NCI-H1048 (cell line): ENCODE measurements at places on chromosomes 6 and 20.

DNA sequence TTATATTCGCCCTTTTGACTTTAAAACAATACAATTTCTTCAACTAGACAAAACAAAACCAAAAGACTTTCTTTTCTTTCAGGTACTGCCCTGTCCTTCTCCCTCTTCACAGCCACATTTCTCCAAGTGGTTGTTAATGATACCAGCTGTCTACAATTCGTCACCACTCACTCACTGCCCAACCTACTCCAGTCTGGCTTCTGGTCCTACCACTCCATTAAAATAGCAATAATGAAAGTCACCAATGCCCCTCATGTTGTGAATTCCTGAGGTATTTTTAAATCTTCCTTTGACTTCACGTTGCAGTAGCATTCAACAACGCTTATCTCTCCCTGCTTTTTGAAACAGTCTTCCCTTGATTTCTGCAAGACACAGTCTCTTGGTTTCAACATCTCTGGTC, 11.6 kb upstream of the MAN1A1 start:
- DNase-seq: no peak

DNA sequence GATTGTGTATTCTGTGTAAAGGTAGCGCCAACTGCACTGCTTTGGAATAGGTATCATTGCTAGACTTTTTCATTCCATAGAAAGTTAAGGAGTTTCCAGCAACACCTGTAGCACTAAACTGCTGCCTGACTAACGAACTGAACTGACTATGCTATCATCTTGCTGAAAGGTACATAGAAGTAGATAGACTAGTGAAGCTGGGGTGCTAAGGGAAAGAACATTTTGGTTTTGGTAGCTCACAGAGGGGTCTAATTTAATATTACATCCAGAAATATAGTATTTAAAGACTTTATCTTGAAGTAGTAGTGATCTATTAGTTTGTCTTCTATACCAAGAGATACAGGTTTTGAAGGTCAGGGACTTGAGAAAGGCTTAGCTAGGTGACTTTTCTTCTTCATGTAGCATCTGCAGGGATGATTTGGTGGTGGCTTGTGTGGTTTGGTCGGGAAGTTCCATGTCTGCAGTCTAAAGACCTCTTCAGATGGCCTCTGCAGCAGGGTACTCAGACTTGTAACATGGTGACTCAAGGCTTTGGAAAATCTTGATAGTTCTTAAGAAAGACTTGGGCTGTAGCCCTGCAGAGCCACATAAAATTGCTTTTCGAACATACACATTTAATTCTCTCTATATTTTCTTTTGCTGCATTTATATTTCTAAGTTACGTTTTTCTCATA, 10.2 kb downstream of the SENP6 start:
- DNase-seq: no peak

GRCh38 chr6:25034431-25034921, 98.7 kb upstream of the RIPOR2 start:
- DNase-seq: no peak

DNA sequence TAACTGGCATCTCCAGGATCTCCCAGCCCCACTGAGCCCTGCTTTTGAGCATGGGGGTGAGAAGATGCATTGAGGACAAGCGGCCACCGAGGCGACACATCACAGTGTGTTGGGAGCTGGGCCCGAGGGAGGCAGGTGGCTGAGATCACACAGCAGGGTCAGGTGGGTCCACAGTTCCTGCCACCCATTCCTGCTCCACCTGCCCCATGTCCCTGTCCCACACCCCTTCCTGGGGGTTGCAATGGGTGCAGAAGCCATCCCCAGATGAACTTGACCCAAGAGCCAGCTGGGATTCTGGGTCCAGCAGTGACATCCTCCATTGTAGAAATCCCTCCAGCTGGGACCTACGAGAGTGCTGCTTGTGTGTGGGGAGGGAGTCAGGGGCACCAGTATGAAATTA, 1.0 kb downstream of the TGM2 start:
- DNase-seq: no peak

- no peak for DNase-seq
Measured at GRCh38 chr6:143607974-143608373, 69.8 kb upstream of the PHACTR2 start.

GRCh38 chr6:85406641-85407075, 43.2 kb upstream of the NT5E start:
- DNase-seq: no peak

- no peak for DNase-seq
Measured at GRCh38 chr20:11981366-11981947, 63.8 kb downstream of the BTBD3 start.

DNA sequence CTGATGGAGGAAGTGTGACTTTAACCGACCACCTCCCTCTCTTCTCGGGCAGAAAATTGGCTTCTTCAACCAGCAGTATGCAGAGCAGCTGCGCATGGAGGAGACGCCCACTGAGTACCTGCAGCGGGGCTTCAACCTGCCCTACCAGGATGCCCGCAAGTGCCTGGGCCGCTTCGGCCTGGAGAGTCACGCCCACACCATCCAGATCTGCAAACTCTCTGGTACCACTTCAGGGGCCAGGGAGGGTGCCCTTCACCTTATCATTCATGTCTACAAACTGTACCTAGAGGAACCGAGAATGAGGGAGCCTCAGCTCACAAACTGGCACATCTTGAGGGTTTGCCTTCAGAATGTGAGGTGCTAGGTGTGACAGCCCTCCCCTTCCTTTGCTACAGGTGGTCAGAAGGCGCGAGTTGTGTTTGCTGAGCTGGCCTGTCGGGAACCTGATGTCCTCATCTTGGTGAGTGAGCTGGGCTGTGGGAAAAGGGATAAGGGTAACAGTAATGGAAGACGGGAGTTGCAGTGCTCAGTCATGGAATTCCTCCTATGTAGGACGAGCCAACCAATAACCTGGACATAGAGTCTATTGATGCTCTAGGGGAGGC, 18.6 kb downstream of the ABCF1 start:
- DNase-seq: no peak

DNA sequence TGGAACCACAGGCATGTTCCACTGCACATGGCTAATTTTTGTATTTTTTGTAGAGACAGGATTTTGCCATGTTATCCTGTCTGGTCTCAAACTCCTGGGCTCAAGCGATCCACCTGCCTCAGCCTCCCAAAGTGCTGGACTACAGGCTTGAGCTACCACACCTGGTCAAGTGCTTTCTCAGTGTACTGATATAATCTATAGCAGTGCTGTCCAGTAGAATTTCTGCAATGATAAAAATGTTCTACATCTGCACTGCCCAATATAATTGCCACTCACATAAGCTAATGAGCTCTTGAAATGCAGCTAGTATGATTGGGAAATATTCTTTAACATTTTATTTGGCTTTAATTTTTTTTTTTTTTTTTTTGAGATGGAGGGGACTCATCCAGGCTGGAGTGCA, 64.2 kb downstream of the C6orf52 start:
- DNase-seq: no peak

DNA sequence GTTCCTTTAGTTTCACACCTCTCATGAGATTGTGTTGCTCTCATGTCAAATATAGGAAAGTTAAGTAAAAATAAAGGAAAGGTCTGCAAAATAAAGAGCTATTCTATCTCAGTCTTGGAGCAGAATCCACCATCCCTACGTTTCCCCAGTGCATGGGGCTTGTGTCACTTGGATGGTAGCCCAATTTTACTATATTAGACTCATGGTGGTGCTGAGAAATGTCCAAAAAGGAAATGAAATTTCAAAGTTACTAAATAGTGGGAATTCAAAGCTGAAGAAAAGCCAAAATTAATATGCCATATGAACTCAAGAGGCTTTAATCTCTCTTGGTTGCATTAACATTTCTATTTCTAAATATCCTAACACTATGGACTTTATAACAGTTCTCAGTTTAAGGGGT, 1283.3 kb upstream of the GJE1 start:
- no peak for DNase-seq

DNA sequence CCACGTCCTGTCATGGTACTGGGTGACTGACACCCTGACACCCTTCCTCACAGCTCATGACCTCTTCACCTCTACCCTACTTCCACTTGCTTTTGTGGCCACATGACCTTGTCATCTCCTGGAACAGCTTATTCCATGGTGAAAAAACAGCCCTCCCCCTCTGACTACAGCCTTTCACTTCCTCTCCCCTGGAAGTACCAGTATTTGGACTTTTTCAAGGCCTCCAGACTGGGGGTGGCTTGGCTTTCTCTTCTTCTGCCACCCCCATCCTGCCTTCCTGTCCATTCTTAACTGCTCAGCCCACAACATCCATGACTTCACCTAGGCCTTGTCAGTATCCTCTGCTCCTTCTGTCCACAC, 168.4 kb downstream of the CARMIL1 start:
- DNase-seq: no peak

DNA sequence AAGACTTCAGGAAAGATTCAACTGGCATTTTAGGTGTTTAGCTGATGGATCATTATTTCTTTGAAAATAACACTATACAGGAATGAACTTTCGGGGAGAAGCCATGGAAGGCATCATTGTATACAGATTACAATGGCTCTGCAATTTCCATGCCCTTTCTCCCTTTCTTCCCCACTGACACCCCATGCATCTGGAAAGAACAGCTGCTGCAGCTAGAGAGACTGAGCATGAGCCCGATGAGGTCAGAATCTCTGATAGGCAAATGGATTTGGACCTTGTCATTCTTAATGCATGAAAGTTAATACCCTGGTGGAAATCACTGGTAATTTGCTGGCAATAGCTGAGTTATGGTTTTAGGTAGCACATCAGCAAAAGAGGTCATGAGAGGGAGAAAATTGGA, 54.8 kb downstream of the BTBD3 start:
- no peak for DNase-seq

DNA sequence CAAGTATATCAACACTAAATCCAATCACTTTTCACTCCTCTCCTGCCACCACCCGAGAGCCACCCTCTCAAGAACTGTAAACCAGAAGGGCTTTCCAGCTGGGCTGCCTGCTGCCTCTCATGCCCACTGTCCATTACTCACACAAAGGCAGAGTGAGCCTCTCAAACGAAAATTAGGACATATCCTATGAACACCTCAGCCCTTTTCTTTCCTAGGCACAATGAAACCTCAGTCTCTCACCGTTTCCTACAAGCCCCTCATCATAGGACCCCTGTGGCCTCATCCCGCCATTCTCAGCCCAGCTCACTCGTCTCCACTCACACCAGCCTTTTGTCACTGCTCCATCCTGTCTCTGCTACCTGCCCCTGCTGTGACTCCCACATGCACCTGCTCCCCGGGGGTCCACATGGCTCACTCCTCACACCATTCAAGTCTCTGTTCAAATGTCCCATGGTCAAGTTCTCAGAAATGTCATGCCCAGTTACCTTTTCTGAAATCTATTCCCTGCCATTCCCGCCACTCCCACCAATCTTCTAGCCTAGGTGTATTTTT, 7.4 kb downstream of the HLA-F start:
- DNase-seq: no peak

DNA sequence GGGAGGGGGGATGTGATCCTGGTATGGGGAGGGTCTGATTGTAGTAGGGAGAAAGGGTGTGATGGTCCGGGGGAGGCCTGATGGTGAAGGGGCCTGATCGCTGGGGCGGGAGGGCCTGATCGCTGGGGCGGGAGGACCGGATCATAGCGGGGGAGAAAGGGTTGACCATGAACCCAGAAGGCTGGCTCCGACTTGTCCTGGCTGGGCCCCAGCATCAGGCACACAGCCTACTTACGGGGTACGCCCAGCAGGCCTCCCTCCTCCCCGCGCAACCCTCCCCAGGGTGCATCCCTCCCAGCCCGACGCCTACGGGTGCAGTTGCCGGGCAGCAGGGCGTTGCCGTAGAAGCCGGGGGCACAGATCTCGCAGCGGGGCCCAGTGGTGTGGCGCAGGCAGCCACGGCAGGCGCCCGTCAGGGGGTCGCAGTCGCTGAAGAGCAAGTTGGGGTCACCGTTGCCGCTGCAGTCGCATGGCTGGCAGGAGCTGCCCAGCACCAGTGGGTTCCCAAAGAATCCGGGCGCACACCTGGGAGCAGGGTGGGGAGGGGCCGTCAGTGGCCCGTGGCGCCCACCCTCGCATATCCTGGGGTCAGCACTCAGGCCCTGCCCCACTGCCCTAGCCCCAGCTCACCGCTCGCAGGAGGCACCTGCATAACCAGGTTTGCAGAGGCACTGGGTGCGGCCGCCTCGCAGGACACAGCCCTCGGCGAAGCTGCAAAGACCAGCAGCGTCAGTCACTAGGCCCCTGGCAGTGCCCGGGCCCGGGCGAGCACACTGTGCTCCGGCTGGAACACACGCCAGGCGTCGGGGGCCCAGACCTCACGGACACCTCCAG, 20.6 kb downstream of the ADRM1 start:
- no peak for DNase-seq
